ENCODE measurements at places on chromosomes 7 and 10.

DNA sequence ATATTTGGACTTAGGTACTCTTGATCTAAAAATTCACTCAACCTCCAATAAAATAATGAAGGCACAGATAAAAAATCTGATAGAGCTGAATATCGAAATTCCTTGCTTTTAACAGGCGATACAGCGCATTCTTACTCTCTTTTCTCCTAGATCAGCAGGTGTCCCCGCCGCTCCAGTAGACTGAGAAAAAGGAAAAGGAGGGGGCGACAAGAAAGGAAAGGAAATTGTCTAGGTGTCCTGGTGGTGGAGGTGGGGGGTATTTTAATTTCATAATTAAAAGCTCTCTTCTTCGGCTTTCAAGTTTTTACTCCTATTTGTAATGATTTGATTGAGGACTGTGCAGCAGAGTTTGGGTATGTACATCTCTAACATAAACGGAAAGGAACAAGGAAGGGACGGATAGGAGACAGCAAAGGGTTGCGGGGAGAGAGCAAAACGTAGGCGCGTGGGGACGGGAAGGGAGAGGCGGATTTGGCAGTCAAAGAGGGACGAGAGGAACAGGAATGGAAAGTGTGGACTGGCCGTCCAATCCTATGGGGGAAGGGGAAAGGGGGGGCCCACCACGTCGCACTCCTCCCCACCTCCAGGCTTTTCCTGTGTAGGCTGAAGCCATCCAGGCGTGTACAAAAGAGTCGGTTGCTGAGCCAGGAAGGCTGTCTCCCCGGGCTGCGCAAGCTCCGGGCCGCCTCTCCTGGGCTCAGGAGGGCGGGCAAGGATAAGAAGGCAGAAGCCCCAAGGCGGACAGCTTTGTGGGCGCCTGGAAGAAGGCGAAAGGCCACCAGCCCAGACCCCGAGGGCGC is 875 bp upstream of the HECTD2 start:
- no peak for DNase-seq

- no peak for DNase-seq
Observed at GRCh38 chr10:44382131-44382858, 2.6 kb downstream of the CXCL12 start.

GRCh38 chr7:30914596-30914995 is 2.9 kb downstream of the AQP1 start:
- no peak for DNase-seq

DNA sequence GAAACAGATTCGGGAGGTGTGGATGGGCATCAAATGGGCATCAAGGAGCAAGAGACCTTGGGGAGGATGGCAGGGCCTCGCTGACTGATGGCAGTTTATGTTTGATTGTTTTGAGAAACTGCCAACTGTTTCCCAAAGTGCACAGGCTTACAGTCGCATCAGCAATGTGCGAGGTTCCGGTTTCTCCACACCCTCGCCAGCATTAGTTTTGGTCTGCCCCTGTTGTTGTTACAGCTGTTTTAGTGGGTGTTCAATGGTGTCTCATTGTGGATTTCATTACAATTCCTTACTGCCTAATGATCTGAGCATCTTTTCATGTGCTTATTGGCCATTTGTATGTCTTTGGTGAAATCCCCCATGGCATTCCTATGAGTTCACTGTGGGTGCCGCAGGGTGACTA is 24.4 kb downstream of the AKR1E2 start:
- no peak for DNase-seq

DNA sequence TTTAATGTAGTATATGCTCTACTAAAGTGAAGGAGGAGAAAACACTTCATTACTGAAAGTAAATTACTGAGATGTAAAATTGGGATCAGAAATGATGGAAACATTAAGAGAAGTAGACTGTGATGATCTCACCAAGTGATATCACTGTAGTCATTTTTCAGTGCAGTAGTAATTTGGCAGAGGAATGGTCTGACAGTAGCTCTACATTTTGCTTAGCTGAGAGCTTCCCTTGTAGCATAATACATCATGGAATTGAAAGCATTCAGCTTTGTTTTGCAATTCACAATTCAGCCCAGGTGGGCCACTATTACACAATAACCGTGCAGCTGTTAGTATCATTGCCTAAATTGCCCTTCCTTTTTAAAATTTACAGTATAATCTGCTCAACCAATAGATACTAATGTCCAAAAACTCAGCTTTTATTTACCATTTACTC is 19.4 kb upstream of the CABCOCO1 start:
- DNase-seq, result no peak

DNA sequence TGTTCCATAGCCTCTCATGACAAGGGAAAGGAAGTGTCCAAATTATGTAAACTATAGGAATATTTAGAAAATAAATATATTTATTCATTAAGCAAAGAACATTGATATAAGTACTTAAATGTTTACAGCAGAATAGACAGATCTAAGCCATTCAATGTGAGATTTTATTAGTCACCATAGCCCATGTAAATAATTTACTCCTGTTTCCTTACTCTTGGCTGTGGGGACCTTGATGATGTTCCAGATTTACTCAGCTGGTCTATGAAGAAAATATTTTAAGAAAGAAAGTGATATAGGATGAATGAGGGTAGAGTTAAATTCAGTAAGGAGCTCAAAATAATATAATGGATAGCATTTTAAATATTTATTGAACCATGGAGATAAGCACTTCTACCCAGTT is 442.6 kb upstream of the KLF6 start:
- DNase-seq, result no peak

DNA sequence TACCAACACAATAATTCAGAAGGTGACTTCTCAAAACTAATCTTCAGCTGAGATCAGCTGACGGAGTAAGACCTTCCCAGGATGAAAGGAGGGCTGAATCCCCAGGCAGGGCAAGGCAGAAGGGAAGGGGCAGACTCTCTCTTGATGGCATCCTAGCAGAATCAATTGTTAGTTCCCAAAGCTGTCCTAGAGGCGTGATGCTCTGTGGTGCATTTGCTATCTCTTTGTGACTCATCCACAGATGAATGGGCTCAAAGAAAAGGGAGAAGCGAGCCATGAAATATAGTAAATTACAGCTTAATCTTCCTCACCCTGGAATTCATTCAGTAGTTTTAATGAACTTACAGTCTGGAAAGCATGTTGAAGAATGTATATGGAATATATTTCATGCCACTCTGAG is 37.2 kb downstream of the PDE1C start:
- no peak for DNase-seq

GRCh38 chr7:93985101-93985500 is 19.1 kb downstream of the BET1 start:
- no peak for DNase-seq

GRCh38 chr7:53624356-53624755 is 588.9 kb downstream of the POM121L12 start:
- no peak for DNase-seq

DNA sequence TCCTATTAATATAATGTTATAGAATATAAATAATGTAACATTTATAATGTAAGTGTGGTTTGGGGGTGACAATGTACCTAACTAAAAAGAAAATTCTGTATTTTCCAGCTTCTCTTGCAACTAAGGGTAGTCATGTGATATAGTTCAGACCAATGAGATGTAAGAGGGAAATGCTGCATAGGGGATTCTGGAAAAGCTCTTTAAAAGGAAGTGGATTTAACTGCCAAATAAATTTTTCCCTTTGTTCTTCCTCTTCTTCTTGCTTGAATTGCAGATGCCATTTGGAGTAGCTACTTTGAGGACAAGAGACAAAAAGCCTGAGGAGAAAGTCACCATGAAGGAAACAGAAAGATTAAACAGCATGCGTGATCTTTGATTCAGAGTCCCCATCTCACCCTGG is 194.3 kb downstream of the PTEN start:
- no peak for DNase-seq

DNA sequence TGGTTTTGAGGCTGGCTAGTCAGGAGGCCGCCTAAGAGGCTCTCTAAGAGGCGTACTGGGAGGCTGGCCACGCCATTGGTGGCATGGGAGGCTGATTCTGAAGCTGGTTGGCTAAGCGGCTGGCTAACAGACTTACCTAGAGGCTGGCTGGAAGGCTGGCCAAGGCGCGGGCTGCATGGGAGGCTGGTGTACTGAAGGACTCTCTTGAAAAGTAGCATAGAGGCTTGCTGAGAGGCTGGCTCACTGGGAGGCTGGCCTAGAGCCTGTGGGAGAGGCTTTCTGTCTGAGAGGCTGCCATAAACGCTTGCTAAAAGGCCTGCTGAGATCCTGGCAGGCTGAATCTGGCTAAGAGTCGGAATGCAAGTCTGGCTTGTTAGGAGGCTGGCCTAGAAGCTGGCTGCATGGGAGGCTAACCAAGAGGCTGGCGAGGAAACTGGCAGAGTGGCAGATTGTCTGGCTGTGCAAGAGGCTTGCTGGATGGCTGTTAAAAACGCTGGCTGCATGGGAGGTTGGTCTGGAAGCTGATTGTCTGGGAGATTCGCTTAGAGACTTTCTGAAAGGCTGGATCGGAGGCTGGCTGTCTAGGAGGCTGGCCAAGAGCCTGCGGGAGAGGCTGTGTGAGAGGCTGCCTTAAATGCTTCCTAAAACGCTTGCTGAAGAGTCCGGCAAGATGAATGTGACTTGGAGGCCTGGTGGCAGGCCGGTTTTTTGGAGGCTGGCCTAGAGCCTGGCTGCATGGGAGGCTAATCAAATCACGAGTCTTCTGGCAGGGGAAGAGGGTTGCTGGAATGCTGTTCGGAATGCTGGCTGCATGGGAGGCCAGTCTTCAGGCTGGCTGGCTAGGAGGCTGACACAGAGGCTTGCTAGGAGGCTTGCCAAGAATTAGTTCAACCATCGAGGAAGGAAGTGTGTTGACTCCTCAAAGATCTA is 134.2 kb downstream of the OR13A1 start:
- DNase-seq, result no peak

- no peak for DNase-seq
Observed at GRCh38 chr7:50629238-50629901, 64.2 kb upstream of the DDC start.

DNA sequence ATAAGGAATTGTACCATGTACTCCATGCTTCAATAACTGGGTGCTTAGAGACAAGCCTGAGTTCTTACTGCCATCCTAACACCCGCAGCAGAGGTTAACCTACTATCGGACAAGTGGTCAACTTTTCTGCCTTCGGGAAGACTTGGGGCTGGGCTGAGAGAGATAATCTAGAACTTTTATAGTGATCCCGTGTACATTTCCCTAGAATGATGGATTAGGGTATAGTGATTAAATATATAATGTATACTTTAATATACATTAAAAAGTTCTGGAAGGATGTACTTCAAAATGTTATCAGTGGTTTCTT is 12.2 kb upstream of the HNRNPF start:
- DNase-seq, result no peak

GRCh38 chr10:22658745-22659410 is 55.5 kb downstream of the PIP4K2A start:
- DNase-seq, result no peak

DNA sequence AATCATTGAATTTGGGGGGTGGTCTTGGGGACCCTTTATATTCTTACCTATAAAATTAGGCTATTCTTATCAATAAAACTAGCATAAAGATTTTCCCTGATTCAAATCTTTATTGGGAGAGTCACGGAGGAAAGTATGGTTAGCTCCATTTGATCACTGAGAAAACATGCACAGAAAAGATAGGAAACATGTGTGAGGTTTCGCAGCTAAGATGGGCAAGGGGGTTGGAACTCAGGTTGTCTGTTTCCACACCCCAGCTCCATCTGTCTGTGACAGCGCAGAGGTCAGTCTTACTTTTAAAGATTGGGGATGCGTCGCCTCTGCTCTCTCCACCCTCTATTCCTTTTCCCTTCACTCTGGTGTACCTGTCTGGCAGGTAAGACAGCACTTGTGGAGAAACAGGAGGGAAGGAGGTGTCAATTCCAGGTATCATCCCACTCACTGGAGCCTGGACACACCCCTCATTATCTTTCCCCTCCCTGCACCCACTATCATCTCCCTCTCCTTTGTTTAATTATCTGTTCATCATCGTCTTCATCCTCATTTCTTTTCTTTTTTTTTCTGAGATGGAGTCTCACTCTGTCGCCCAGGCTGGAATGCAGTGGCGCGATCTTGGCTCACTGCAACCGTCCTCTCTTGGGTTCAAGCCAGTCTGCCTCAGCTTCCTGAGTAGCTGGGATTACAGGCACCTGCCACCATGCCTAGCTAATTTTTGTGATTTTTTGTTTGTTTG is 2.4 kb upstream of the DENND10 start:
- no peak for DNase-seq

- no peak for DNase-seq
Observed at GRCh38 chr10:87635498-87636312, 24.0 kb upstream of the PAPSS2 start.

- no peak for DNase-seq
Observed at GRCh38 chr10:107280293-107280692, 115.8 kb upstream of the SORCS1 start.

- no peak for DNase-seq
Observed at GRCh38 chr7:27863880-27864279, 123.9 kb downstream of the TAX1BP1 start.

DNA sequence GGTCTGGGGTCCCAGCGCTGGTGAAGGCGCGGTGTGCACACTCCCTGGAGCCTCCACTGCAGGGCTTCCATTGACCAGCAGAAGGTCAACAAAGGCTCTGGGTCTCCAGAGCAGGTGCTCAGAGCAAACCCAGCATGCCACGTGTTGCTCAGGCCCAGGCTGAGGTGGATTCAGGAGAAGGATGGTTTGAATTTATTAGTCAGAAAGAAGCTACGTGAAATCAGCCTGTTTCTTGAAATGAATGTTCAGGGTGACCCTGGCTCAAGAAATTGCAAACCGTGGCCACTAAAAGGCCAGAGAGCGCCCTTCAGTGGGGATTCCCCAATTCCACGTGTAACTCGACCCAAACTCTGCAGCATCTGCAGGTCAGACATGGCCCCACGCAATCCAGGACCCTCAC is 82.7 kb upstream of the PFKP start:
- DNase-seq, result no peak

GRCh38 chr10:33102071-33102470 is 144.0 kb upstream of the ITGB1 start:
- no peak for DNase-seq

- no peak for DNase-seq
Observed at GRCh38 chr10:67804395-67804678, 33.7 kb downstream of the DNAJC12 start.

DNA sequence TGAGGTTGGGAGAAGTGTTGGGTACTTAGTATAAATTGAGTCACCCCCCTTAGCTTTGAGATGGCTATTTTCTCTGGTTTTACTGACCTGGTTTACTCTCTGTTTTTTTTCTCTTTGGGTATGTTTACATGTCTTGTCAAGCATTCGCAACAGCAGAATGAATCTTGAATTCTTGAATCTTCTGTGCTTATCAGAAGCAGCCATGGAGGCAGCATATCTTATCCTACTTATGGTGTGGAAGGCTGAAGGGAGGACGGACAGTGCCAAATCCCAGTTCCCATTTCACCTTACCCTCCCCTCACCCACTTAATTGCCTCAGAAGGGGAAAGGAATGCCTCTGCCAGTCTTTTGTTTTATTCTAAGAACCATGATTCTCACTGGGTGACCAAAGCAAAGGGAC is 3.7 kb downstream of the SND1 start:
- no peak for DNase-seq

DNA sequence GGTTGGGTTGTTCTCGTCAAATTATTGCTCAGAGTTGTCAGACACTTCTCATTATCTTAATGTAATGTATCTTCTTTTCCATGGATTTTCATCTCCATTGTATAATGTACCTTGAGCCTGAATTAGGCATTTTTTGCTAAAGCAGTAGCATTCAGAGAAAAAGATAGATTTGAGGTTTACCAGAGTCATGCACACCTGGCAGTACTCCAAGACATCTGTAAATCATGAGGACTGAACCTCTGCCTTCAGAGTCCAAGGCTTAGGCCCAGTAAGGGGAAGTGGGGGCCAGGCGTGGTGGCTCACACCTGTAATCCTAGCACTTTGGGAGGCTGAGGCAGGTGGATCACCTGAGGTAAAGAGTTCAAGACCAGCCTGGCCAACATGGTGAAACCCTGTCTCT is 624.3 kb upstream of the MBL2 start:
- no peak for DNase-seq
